ENCODE measurements at places on chromosomes 12 and 14.

GRCh38 chr12:39145175-39145999 is 240.0 kb upstream of the CPNE8 start:
- DNase-seq: peak; percentile 23

DNA sequence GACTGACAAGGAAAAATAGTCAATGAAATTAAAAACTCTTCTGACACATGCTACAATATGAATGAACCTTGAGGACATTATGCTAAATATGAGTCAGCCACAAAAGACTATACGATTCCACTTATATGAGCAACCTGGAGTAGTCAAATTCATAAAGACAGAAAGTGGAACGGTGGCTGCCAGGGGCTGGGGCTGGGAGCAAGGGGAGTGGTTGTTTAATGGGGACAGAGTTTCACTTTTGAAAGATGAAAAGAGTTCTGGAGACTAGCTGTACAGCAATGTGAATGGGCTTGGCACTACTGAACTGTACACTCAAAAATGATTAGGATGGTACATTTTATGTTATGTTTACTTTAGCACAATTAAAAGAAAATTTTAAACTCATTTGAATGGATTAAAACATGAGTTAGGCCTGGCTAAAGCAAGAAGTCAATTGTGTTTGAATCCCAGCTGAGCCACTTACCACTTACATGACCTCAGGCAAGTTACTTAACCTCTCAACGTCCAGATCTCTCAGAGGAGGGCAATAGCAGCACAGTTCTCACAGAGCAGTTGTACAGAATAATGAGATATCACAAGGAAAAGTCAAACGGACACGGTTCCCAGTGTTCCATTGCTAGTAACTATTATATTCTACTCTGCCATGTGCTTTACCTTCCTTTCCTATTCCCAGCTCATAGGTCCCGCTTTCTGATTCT is 102.5 kb downstream of the SPTSSA start:
- no peak for DNase-seq

DNA sequence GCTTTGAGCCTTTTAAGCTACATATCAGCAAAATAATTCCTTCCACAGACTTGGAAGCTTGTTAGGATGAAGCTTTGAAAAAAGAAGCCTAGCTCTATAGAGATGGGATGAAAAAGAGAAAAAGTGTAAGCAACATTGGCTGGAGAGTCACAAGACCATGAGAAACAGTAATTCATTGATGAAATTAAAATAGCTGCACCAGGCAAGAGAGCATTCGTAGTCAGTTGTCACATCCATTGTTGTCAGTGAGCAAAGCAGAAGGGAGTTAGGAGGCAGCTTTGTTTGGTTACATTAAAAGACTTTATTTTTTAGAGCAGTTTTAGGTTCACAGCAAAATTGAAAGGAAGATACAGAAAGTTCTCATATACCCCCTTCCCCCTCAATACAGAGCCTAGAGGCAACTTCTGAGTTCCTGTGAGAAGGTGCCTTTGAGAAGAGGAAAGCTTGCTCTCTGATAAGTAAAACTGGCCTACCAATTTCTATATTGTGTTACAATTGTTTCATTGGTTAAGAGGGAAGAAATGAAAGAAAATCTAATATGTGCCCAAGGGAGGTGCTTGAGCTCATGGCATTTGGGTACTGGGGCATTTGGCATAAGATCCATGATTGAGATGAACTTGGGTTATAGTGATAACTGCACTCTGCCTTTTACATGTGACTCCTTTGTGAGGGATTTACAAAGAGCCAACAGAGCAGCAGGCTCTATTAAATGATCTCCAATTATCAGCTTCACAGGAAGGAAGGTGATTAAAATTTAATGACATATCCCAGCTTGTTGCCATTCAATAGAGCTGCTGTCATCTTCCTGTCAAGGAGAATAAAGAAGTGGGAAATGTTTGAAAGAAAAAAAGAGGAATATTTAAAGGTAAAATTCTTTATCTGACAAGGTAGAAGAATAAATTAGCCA is 361.3 kb upstream of the TMTC1 start:
- no peak for DNase-seq

- no peak for DNase-seq
Measured at GRCh38 chr12:83172866-83173649, 486.4 kb downstream of the TMTC2 start.

DNA sequence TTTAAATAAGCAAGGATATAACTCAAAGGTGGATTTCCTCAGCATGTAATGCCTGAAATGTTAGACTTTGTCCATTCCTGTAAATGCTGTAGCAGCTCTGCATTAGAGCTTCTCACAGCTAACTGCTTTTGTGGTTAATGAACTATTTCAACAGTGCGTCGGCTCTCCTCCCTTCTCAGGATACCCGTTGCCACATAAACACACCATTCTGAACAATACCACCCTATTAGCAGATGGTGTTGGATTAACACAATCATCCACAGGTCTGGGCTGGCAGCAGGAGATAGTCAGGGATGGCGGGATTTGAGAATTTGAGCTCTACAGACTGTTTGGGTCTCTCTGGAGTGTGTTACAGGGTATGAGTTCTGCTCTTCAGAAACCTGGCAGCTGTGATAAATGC is 33.5 kb upstream of the C12orf42 start:
- DNase-seq: no peak

DNA sequence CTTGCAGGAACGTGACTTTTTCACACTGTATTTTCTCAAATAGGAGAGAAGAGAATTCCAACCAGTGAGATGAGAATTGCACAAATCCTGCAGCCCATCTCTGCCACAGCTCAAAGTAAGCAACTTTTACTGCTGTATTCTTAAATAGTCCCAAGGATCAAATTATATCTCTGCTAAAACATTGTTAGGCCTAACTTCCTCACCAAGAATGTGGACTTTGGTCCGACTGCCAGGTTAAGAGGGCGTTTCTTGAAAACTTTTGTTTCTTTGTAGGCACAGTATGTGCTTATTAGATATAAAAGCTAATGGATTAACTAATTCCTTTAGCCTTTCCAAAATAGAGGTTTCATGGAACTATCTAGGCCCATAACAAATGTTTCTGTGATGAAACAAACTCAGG is 61.4 kb upstream of the IFNG-AS1 start:
- DNase-seq: no peak

DNA sequence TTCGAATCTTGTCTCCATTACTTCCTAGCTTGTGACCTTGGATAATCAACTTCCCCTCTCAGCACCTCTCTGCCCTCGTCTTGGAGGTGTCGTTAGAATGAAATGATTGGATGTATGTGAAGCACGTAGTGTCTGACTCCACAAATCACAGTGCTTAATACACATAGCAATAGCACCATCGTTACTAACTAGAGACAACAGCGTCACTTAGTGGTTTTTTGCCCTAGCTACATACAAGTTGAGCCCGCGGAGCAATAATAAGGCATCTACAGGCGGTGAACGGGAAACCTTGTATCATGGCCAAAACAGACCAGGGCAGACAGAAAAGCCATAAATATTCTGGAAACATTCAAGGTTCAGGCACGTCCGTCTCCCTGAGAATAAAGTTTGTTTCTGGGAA is 154.9 kb downstream of the ASCL4 start:
- no peak for DNase-seq

- DNase-seq: no peak
Measured at GRCh38 chr12:59820594-59821011, 224.8 kb downstream of the SLC16A7 start.

DNA sequence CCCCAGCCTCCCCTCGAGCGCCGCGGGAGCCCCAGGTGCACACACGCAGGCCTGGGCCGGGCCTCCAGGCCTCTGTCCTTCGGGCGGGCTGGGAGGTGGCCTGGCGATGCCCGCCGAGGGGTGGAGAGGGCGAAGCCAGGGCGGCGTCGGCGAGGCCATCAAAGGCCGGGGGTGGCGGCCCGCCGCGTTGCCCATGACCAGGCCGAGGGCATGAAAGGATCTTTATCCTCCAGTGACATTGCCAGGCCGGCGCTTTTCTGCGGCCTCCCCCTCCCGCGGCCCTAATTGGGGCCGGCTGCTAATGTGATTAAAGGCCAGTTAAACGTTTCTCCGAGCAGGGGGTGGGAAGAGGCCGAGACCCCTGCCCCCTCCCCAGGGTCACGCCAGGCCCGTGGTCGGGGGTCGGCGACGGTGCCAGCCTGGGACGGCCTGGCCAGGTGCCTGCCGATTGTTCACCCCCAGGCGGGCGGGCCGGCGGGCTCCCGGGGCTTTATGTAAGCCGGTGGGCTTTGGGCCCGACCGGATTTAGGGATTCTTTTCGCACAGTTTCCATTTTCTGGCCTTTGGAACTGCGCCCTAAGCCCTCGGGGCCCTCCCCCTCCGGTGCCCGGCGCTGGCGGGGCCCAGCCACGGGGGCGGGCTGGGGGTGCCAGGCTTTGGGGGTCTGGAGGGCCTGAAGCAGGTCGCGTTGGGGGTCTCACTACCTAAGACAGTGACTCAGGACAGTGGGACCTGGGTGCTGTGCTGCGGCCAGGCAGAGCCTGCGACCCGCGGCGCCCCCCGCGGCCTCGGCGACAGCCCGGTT is 103.2 kb upstream of the DIO3 start:
- no peak for DNase-seq

GRCh38 chr12:115233891-115234543 is 550.0 kb upstream of the TBX3 start:
- no peak for DNase-seq

DNA sequence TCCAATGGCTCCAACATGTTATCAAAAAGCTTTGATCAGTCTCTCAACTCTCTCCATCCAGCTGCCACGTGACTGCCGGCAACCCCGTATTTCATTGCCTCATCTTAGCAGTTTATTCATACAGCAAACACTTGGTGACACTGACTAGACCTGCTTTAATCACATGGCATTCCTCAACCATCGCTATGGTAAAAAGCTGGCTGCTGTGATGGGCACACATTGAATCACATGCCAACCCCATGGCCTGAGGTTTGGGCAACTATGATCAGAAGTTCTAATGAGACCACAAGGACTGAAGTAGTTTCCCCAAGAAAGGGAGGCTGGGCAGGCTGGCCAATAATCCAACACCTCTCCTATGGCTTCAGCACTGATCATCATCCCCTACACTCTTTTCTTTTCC is 40.6 kb upstream of the TAS2R42 start:
- DNase-seq: no peak

DNA sequence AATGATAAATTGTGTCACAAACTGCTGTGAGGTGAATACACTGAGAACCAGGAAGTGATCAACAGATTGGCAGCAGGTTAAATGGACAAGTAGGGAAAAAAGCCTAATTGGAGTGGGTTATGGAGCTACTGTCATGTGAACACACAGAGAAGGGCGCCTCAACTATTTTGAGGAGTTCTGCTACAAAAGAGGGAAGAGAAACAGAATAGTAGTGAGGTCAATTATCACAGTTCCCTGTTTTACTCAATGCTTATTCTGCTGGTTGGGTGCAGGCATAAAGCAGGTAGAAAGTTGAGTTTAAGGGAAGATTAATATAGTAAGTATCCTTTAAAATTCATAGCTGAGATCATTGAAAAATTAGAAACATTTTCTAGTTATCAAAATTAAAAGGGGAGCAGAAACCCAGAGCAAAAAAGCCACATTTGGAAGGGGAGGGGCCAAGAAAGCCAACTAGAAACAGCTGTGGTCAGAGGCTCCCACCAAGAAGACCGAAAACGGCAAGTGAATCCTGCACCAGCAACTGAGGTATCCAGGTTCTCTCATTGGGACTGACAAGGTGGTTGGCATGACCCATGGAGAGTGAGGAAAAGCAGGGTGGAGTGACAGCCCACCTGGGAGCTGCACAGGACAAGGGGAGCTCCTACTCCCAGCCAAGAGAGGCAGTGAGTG is 105.7 kb downstream of the ZC3H14 start:
- DNase-seq: no peak

DNA sequence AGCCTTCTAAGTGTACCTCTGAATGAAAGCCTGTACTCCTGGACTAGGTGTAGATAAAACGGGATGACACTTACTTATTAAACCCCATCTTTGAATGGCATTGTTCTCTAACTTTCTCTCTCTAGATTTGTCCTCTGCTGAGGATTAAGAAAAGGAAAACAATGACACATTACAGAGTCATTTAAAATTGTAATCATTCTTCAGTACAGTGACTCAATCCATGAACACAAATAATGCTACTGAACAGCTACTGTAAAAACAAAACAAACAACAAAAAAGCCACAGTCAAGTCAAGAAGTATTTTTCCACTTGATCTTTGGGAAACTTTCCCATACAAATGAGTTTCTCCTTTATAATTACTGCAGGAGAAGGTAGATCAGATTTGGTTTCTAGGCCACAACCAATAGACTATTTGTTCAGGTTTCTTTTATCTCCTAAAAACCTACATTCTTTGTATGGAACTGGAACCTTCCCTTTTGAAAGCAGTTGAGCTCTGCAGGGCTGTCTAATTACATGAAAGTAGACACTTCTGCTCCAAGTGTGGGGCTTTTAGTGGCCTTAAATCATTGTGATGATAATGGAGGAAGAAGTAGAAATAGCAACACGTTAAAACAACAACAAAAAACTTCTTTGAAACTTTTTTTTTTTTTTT is 219.1 kb downstream of the ESR2 start:
- no peak for DNase-seq

- no peak for DNase-seq
Measured at GRCh38 chr12:132621657-132622435, 3.3 kb downstream of the P2RX2 start.

- DNase-seq: no peak
Measured at GRCh38 chr14:75200451-75200850, 24.0 kb upstream of the TMED10 start.

- no peak for DNase-seq
Measured at GRCh38 chr12:54143412-54143986, 45.3 kb downstream of the SMUG1 start.

DNA sequence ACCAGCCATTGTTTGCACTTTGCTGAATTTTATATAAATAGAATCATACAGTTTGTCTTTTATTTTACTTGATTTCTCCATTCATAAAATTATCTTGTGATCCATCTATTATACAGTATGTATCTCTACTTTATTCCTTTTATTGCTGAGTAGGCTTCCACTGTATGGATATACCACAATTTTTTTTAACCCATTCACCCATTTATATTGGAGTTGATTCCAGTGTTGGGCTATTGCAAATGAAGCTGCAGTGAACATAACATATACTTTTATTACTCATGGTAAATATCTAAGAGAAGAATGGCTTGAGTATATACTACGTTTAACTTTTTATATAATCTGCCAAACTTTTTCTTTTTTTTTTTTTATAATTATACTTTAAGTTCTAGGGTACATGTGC is 463.6 kb downstream of the ETNK1 start:
- no peak for DNase-seq

DNA sequence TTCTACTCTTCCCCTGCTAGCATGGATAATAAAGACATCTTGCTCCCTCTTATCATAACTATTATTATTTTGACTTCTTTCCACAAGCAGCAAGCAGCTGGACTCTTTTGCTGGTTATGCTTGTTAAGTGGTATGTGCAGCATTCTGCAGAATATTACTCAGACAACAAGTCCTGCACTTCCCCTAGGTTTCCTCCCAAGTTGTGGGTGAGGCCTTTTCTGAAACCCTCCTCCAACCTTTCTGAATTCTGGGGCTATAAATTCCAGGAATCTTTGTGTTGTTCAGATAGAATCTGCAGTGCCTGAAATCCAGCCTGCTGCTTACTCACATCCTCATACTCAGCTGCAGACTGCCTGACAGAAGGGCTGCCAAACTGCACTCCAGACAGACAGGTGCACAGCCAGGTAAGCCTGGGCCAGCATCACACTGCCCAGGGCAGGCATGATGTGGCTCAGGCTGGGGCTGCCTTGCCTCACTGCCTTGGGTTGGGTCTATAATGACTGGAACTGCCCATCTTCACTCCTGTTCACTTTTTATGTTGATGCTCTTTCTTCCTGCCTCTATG is 6.2 kb upstream of the DHRS2 start:
- no peak for DNase-seq

- DNase-seq: no peak
Measured at GRCh38 chr12:33044447-33044846, 147.9 kb upstream of the PKP2 start.
